ENCODE measurements at places on chromosomes 16 and 17.
A peak's percentile ranks its signal among the peaks of the same experiment; 100 is the strongest.

- no peak for DNase-seq
Measured at GRCh38 chr17:67058036-67058435, 13.7 kb downstream of the CACNG1 start.

DNA sequence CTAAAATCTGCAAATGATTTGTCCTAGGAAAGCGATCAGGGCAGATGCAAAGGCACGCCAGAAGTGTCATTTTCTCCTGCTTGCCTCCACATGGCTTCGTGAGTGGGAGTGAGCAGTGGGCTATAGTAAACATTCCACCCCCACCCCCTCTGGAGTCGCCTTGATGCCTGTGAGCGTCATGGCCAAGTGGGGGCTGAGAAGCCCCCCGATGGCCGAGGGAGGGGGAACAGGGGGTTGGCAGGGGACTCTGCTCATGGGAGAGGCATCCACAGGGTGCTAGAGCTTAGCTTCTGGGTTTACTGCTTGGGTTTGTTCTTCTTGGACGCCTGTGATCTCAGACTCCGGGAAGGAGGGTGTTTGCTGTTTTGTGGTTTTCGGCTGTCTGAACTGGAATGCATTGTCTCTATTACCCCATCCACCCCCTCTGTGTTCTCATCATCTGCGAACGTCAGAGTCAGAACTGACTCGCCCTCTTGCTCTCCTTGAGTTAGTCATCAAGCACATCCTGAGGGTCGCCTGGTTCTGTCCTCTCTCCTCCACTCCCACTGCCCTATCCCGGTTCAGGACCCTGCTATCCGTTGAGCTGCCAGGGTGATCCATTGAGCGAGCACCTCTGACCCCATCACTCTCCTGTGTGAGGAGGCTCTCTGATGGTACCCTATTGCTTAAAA, 15.4 kb downstream of the TNS4 start:
- peak; percentile 99 for DNase-seq

GRCh38 chr16:48999508-48999907, 282.1 kb downstream of the CBLN1 start:
- no peak for DNase-seq

DNA sequence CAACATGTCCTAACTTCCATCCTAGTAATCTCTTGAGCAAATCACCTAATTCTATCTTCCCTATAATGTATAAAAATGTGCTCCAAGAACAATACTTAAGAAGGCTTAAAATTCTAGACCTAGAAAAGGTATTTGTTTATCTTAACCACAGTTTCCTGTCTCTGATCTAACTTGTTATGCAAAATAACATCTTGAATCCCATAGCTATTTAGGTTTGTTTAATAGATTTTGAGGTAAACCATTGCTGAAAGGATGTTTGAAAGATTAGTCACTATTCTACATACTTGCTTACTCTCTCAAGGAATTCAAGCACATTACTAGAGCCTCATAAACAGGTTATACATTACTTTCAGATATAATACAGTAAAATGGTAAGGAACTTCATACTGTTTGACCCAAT, 13.0 kb downstream of the CA10 start:
- peak; percentile 62 for DNase-seq

DNA sequence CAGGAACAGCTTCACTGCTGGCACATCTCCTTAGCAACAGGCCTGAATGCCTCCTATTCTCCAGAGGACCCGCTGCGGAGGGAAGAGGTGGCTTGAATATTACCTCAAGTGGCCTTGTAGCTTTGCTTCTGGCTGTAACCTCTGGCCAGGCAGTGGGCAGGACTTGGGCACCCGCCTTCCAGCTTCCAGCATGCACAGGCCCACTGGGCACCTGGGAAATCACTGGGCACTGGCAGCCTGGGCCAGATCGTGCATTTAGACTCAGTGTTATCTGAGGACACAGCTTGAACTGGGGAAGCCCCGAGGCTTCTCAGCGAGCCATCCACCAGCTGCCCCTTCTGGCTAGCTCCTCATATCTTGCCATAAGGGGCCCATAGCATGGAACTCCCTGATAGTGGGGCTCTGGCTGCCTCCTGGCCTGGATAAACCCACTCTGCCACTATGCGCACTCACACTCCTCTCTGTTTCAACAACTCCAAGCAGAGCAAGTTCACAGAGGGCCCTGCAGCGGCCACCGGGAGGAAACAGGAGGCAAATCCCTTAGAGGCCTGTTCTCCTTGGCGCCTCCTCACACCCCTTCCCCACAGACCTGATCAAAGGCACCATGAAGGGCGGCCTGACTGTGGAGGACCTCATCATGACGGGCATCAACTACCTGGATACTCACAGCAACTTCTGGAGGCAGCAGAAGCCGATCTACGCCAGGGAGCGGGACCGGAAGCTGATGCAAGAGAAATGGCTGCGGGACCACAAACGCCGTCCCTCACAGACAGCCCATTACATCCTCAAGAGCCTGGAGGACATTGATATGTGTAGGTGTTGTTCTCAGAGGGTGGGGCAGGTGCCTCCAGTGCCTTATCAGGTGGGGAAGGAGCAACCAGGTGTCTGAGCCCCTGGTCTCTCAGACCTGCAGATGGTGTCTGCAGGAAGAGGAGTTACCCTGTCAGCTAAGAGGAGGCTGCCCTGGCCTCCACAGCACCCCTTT, 7.8 kb downstream of the ODAD4 start:
- no peak for DNase-seq

- DNase-seq = no peak
Measured at GRCh38 chr17:57226793-57227192, 29.5 kb upstream of the MSI2 start.

DNA sequence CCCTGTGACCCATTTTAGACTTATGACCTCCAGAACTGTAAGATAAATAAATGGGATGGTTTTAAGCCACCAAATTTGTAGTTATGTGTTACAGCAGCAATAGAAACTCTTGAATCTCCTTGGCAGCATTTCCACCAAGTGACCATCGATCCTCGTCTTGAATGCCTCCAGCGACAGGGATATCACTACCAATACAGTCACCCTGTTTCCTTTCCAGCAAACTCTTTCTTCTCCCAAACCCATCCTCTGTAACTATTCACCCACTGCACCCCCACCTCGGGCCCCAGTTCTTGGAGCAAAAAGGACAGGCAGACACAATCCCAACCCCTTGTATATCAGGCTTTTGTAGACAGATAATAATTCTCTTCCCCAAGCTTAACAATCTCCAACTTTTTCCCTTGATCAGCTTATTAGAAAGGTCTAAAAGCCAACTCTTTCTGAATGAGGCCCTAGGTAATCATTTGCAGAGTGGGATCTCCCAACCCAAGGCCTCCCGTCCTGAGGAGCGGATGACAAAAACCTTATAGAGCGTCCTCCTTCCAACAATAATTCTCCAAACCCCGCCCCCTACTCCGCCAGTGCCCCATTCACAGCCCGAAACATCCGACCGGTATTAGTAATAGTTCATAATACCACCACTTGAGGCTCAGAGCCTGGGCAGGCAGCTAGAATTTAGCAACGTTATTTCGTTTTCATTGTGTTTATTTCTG, 14.7 kb upstream of the PLLP start:
- DNase-seq = no peak

- no peak for DNase-seq
Measured at GRCh38 chr17:6361733-6362132, 73.2 kb downstream of the AIPL1 start.

DNA sequence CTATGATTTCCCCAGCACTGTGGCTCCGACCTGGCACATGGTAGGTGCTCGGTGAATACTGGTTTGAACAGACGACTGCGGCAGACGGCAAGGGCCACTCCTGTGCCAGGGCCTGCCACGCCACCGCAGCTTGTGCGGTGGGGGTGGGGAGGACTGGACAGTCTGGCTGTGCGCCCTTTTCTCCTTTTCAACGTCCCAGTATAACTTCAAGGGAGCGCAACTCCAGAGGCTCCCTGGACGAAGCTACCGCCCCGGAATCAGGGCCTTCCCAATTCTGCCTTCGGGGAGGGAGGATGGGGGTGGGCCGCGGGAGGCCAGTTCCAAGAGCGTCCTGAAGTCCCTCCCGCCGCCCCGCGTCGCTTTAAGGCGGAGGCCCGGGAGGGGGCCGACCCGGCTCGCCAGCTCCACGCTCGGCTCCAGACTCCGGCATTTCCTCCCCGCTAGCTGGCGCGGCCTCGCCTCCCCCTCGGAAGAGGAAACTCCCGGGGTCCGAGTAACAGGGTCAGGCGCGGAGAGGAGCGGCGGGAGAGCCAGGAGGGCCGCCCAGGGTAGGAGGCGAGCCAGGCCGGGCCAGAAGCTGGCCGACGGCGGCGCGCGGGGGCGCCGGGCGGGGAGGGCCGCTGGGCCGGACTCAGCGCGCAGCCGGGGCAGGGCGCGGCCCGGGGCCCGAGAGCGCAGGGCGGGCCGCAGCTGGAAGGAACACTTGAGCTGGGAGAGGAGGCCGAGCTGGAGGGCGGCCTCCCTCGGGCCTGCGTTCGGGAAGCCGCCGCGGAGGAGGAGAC, at the start of gene ITPRIPL2:
ITPRIPL2 (plus strand) TSS at position 388 of the 782 bp plus-strand sequence. CDS start 498 bp downstream, outside the sequence.
- DNase-seq = peak; percentile 90

Measured in astrocyte of the spinal cord (primary cell).